Bronchial epithelial cell (primary cell): ENCODE measurements at places on chromosomes 12 and 14. TPM values are rescaled to one million over a fixed set of nuclear protein-coding genes. Genes with fewer than 3 reads are reported as not detected.

The ZNF705A gene
- total RNA-seq: not detected in 2 replicates

The HVCN1 gene
- total RNA-seq: 0.53 and 0.77 TPM in 2 replicates

The KRT3 gene
- total RNA-seq: under 0.01 and 0.13 TPM in 2 replicates

The CFAP251 gene
- total RNA-seq: 13.7 and 13.8 TPM in 2 replicates

The KSR2 gene
- under 0.01 TPM in 1 of 2 replicates, not detected in the other for total RNA-seq
